Iris pigment epithelial cell (primary cell): ENCODE measurements at places on chromosomes 5 and 9.

DNA sequence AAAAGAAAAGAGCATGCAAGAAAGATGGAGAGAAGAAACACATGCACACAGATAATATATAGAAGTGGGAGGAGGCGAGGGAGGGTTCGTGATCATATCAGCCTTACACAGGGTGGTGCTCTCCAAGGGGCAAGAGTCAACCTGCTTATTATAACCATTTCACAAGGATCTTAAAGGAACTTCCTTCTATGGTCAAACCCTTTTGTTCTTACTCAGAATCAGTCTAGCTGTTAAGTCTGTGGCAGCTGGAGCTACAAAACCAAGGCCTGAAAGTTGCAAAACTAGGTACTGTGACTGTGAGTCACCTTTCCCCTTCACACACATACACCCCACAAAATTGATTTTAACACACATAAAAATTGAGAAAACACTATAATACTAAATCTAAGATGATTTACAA is 18.5 kb upstream of the ERMP1 start:
- peak; percentile 97 for DNase-seq

- peak; percentile 29 for DNase-seq
These were observed 69.4 kb downstream of the LMNB1 start for GRCh38 chr5:126846344-126846743.

DNA sequence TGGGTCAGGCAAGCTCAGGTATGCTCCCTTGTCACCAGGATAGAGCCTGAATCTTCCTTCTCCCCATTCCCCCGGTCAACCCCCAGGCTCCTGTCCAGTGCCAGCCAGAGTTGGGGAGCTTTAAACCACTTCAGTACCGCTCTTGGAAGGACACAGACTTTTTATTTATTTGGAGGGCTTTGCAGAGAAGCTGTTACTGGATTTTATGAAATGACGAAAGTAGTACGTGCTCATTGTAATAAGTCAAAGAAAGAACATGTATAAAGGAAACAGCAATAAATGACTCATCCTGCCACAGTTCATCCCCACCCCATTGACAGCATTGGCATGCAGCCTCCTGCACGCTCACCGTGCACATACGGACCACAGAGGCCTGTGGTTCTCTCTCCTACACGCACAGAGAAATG is 230.3 kb downstream of the AUH start:
- peak; percentile 94 for DNase-seq

- peak; percentile 98 for DNase-seq
These were observed 140.8 kb downstream of the PRR16 start for GRCh38 chr5:120604884-120605283.

DNA sequence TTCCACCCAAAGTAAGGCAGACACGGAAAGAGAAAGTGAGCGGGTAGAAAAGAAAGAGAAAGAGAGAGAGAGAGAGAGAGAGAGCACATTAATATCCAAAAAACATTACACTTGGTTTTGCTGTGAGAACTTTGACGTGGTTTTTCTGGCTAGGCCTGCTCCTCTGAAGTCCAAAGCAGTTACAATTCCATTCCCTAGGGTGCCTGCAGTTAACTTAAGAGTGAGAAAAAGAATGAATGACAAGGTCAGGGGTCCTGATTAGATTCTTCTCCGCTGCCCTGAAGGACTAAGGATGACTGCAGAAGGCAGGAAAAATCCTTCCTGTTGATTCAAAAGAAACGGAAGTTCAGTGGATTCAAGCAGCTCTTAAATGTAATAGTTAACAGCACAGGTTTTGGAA is 589.8 kb downstream of the PRELID2 start:
- DNase-seq, result peak; percentile 55

DNA sequence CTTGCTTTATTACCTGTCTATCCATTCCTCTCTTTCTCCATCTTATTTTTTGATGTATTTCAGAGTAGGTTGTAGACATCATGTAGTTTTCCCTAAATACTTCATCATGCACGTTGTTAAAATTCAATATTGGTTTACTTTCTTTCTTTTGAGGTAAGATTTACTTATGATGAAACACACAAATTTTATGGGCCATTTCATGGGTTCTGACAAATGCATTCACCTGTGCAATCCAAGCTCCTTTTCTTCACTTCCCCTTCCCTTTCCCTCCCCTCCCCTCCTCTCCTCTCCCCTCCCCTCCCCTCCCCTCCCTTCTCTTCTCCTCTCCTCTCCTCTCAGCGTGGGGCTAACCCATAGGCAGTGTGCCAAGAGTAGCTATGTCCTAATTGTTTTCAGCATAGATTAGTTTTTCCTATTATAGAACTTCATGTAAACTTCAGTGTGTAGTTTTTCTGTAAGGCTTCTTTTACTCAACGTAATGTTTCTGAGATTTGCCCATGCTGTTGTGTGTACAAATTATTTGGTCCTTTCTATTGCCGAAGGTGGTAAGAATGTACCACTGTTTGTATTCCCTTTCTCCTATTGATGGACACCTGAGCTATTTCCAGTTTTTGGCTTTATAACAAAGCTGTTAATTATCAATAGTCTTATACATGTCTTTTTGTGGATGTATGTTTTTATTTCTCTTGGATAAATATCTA is 92.9 kb upstream of the CLINT1 start:
- no peak for DNase-seq

GRCh38 chr9:8106362-8106761 is 306.8 kb upstream of the DMAC1 start:
- no peak for DNase-seq

- peak; percentile 96 for DNase-seq
These were observed 101.7 kb downstream of the UBAP2 start for GRCh38 chr9:33946779-33947535.

DNA sequence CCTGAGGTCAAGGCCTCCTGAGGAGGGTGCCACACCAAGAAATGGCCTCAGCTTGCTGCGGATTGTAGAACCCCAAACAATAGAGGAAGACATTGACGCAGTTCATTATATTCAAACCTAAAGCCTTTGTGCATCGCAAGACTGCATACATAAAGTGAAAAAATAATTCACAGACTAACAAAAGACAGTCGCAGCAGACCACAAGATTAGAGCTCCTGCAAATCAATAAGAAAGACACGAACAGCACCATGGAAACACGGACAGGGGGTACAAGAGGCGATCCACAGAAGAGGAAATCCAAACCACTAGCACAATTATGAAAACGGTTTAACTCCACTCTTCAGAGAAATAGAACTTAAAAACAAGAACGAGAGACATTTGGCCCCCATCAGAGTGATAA is 10.0 kb upstream of the TCOF1 start:
- DNase-seq, result no peak

- no peak for DNase-seq
These were observed 7.9 kb upstream of the SLC6A7 start for GRCh38 chr5:150181766-150182545.

DNA sequence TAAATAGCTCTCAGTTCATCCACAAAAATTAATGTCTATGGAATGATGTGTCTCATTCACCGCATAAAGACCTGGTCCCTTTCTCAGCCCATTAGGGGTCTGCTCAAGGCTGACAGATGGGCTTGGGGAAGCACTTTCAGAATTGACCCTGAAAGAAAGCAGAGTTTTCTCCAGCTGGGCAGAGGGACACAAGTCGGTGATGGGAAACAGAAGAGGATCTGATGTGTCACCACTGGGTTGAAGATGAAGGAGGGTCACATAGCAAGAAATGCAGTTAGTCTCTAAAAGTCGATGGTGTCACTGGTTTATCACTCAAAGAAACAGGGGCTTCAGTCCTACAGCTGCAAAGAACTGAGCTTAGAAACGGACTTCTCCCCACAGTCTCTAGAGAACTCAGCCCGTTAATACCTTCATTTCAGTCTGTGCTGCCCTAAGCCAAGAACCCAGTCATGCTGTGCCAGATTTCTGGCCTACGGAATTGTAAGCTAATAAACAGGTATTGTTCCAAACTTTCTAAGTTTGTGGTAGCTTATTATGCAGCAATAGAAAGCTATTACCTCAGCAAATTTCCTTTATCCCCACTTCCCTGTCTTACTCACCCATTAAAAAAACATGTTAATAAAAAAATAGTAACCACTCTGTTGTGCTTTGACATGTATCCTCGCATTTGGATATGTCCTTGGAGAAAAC is 64.6 kb downstream of the ADAMTS12 start:
- DNase-seq, result no peak

DNA sequence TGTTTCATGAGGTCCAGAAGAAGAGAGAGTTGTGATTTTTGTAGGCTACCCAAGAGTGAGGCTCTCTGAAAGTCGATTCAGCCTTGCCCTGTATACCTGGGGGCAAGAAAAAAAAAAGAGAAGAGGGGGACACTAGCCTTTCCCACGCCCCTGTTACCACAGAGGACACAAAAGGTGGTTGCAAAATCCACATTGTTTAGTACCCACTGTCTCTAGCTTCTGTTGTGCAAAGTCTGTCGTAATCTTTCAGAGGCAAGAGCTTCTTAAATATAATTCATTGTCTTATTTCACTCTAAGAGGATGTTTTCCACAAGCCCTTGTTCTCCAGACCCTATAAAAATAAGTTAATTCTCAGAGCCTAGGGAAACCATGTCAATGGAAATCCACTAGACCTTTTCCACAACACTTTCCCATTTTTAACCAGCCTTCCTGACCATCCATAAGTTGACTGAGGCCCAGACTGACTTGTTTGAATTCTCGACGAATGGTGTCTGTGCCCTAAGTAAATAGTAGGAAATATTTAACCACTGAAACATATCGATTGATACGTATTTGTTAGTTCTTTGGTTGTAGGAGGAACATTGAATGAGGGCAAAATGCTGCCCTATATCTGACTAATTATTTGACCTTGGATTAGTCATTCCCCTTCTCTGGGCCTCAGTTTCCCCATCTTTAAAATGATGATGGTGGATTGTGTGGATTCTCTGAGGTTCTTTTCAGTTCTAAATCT is 182.7 kb downstream of the PAPPA start:
- DNase-seq, result peak; percentile 77

DNA sequence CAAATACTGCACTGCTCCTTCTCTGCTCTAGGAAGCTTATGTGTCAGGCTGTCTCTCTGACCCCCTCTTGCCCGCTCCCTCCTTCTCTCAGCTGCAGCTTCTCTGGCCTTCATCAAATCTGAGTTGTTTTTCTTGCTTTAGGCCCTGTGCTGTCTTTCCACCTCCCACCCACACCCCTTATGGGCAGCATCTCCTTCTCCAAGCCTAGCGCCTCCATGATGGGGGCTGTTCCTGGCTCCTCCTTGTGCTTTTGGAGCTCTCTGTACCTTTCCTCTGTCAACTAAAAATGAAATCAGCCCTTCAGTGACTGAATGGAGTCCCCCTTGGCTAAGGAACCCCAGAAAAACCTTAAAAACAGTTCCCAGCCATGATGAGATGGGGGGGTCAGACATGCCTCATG is 6.6 kb upstream of the CFAP157 start:
- no peak for DNase-seq

DNA sequence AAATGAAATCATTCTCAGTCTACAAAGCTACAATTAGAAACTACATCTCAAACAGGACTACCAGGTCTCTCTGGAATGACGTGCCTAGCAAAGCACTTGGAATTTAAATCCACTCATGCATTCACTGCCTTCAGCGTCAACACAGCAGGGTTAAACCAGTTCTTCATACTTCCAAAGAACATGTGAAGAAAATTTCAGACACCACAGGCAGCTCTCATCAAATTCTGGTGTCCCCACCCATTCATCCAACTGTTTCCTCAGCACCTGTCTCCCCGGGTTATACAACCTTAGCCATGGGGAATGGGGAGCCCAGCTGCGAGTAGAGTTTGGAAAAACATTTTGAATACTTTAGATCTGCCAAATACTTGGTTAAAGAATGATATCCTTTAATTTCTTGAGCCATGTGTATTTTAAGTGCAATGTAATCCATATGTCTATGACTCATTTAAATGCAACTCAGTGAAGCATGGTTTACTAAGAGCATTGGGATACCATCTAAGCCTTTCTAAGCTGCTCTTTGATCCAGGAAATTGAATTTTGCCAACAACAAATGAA is 17.5 kb downstream of the ADAM19 start:
- peak; percentile 92 for DNase-seq

GRCh38 chr5:154858972-154859871 is 795 bp downstream of the CNOT8 start:
- DNase-seq, result peak; percentile 23

DNA sequence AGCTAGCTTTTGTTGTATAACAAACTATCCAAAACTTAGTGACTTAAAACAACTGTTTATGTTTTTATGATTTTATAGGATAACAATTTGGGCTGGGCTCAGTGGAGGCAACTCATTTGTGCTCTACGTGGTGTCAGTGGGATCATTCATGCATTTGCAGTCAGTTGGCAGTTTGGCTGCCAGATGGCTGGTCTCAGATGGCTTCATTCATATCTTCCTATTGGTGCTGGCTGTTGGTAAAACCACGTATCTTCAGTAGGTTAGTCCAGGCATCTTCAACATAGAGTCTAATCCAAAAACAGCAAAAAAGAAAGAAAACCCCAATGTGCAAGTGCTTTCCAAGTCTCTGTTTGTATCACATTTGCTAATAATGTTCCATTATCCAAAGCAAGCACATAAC is 51.7 kb upstream of the RIC1 start:
- DNase-seq, result no peak

DNA sequence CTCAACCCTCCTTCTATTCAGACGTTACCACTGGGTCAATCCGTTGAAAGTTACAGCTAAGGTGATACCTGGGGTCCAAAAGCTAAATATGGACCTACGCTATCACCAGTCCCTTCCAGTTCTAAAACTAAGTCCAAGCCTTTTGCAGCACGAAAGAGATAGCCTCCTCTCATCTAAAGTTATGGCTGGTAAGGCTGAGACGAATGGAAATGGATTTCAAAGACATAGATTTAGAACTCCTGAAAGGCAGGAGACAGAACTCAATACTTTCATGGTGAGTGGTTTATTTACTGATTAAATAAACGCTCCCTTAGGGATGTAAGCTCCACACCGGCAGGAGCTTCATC is 751 bp upstream of the RIC1 start:
- no peak for DNase-seq
